ENCODE measurements at places on chromosomes 2 and 18. TPM values are rescaled to one million over a fixed set of nuclear protein-coding genes. Genes with fewer than 3 reads are reported as not detected.
A peak's percentile ranks its signal among the peaks of the same experiment; 100 is the strongest.

The RSAD2 gene
- total RNA-seq: not detected

The SLC4A5 gene
- 0.38 TPM for total RNA-seq

The KIF5C gene
- total RNA-seq: 0.13 TPM

The TMEM214 gene
- 90.4 TPM for total RNA-seq

The NEU2 gene
- total RNA-seq: not detected

GRCh38 chr18:77346208-77346810, 96.7 kb downstream of the GALR1 start:
- peak; percentile 73 for DNase-seq

- DNase-seq: no peak
Measured at GRCh38 chr2:7755879-7756278, 838.7 kb downstream of the RNF144A start.

- DNase-seq: no peak
Measured at GRCh38 chr2:11321847-11322246, 22.6 kb downstream of the ROCK2 start.

DNA sequence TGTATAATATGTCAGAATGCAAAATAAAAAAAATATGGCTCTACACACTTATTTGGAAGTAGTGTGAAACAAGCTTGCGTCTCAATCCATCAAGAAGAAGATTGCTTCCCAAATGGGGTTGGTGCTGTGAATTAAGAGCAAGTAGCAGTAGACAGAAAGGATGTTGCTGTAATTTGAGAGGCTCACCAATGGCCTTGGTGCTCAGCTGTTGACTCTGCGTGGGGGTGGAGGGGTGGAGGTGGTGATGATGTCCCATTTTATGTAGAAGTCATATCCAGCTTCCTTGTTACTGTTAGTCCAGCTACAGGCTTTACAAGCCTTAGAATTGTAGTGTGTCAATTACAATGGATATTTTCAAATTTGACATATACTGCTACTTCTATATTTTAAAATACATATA, 223.4 kb upstream of the RND3 start:
- DNase-seq: no peak

- no peak for DNase-seq
Measured at GRCh38 chr2:207589143-207589542, 36.1 kb downstream of the METTL21A start.

GRCh38 chr2:86807133-86807467, 16.4 kb upstream of the CD8A start:
- DNase-seq: no peak

- DNase-seq: no peak
Measured at GRCh38 chr2:53708988-53709387, 58.6 kb upstream of the CHAC2 start.

DNA sequence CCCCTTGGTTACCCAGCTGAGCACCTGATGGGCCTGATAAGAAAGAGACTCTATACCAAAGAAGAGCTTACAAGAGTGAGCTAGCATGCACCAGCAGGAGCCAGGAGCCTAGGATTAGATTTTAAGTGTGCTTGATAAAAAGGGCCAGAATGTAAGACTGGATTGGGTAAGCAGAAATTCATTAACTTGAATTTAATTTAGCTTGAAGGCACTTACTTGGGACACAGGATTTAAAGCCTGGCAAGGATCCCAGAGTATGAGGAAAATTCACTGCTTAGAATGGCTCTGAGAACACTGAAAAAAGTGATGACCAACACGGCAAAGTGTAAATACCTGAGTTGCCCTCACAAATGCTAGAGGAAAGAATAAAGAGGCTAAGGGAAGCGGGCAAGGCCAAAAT, 91.3 kb upstream of the RBBP8 start:
- DNase-seq: peak; percentile 22

DNA sequence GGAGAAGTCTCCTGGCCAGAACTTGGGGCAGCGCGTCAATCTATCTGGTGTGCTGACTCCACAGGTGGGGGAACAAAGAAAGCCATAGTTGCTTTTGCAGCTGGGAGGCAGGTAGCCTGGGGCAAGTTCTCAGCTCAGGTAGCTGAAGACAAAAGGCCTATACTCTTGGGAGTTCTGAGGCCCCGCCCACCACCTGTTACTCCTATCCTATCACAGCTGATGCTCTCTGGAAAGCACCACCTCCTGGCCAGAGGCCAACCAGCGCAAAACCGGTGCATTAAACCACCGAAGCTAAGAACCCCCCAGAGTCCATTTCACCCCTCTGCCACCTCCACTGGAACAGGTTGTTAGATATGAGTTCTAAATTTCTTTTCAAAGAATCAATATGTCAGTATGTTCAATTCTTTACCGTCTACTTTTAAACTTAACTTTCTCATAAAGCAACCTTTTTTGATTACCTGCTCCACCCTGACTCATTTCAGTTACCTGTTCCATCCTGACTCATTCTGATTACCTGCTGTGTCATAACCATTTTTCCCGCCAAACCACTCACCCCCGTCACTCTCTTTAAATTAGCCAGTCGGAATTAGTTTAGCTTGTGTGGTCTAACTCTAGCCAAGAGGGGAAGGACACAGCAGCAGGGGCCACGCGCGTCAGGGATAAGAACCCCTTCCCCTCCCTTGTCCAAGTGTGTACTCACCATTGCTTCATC, 43.4 kb downstream of the UPP2 start:
- no peak for DNase-seq

DNA sequence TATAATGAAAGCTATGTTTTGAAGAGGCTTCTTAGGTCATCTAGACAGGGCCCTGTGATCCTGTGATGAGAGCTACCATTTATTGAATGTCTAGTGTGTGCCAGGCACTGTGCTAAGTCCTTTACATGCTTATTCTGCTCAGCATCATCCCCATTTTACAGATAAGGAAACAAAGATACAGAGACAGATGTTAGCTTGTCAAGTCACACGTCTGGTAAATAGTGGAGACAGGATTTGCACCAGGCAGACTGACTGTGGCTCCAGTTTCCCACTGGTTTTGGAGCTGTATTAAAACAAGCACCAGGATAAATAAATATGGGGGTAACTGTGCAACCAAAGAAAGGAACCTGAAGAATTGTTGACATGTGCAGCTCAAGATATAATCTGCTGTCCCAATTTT, 19.2 kb upstream of the EML6 start:
- no peak for DNase-seq

DNA sequence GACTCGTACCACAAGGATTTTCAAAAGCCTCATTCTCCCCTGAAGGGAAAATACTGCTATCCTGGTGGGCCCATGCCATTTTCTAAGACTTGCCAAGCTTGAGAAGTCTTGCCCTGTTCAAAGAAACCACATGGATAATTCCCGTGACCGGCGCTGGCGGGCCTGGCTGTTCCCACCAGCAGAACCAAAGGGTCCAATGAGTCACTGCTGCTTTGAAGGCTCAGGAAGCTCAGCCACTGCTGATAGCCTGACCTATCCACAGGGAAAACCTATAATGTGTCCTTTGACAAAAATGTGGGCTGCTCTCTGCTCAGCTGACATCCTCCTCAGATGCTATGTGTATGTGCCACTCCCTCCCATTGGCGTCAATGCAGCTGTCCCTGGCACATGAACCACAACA, 137.9 kb upstream of the RAB12 start:
- no peak for DNase-seq

DNA sequence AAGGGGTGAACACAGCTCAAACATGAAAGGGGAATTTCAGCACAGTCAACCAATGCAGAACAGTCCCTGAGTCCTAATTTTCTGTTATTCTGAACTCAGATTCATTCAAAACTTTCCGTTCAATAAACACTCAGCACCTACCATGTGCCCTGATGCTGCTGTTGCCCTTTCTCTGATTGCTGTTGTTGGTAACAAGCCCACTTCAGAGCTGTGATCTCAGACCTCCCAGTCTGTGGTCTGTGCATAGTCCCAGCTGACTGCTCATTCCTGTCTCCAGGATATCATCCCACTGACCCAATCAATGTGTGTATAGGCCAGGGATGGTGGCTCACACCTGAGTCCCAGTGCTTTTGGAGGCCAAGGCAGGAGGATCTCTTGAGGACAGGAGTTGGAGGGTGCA, 82.7 kb upstream of the SLC35G4 start:
- DNase-seq: no peak

Measured in GM23248 (cell line).